ENCODE measurements at places on chromosomes 12 and 14. TPM values are rescaled to one million over a fixed set of nuclear protein-coding genes. Genes with fewer than 3 reads are reported as not detected.

GRCh38 chr12:15796493-15797141, 7.4 kb upstream of the EPS8 start:
- no peak for DNase-seq

Gene KRT74
- not detected for total RNA-seq

DNA sequence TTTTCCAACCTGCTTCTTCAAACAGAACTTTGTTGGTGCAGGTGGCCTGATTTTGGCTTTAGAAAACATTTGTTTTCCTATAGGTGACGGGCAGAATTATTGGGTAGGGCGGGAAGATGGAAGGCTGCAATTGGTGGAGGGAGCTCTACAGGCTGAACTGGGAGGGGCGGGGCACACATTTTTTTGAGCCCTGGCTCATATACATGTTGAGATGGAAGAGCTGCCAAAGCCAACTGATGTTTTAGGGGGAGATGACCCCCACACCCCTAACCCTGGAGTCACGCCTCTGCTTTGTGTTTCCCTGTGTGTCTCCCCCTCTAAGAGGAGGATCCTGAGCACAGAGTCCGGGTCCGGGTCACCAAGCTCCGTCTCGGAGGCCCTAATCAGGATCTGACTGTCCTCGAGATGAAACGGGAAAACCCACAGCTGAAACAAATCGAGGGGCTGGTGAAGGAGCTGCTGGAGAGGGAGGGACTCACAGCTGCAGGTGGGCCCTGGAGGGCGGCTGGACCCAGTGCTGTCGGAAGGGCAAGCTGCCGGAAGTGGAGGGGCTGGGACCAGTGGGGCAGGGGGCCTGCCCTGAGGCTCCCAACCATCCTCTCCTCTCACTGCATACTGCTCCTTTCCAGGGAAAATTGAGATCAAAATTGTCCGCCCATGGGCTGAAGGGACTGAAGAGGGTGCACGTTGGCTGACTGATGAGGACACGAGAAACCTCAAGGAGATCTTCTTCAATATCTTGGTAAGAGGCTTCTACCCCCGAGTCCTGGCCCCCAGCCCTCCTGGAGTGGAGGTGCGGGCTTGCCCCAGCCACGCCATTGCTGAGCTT, 18.6 kb downstream of the AGAP2 start:
- no peak for DNase-seq

Gene REP15
- total RNA-seq: 7.2 TPM

Gene TPH2
- not detected for total RNA-seq

DNA sequence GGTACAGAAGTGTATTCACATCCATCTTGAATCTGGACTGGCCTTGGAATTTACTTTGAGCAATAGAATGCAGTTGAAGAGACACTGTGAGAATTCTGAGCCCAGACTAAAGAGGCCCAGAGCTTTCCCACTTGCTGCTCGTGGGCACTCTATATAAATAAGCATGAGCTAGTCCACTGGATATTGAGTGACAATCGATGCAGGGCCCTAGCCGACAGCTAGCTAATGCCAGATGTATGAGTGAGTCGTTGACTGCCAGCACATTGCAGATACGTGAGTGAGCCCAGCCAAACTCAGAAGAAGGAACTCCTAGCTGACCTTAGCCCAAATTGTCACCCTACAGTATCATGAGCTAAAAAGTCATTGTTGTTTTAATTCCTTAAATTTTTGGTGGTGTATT, 24.9 kb downstream of the NAV3 start:
- no peak for DNase-seq

- no peak for DNase-seq
Measured at GRCh38 chr12:79151956-79152355, 287.4 kb downstream of the SYT1 start.

GRCh38 chr12:76208129-76208528, 123.6 kb upstream of the NAP1L1 start:
- DNase-seq: no peak

GRCh38 chr12:44240186-44240585, 404.3 kb downstream of the TMEM117 start:
- DNase-seq: no peak

All from thyroid gland (tissue), 4 donors.